ENCODE measurements at places on chromosomes 1 and 21. TPM values are rescaled to one million over a fixed set of nuclear protein-coding genes. Genes with fewer than 3 reads are reported as not detected.

The ATG4C gene
- total RNA-seq = 6.8 TPM

The DIO1 gene
- not detected for total RNA-seq

The KIF26B gene
- total RNA-seq = 1.4 TPM

The IQGAP3 gene
- 4.3 TPM for total RNA-seq

The KRTAP6-3 gene
- total RNA-seq = not detected

The RGL1 gene
- total RNA-seq = 1.2 TPM

The ACTL8 gene
- total RNA-seq = not detected

The SYT6 gene
- 22.4 TPM for total RNA-seq

The WDR3 gene
- total RNA-seq = 4.7 TPM

The ESPN gene
- total RNA-seq = not detected

The HHAT gene
- 13.3 TPM for total RNA-seq

The ARHGEF16 gene
- total RNA-seq = 0.39 TPM

The INSRR gene
- not detected for total RNA-seq

The PTGFRN gene
- total RNA-seq = 153 TPM
